Bronchial epithelial cell (primary cell): ENCODE measurements at places on chromosomes 6 and 20.

DNA sequence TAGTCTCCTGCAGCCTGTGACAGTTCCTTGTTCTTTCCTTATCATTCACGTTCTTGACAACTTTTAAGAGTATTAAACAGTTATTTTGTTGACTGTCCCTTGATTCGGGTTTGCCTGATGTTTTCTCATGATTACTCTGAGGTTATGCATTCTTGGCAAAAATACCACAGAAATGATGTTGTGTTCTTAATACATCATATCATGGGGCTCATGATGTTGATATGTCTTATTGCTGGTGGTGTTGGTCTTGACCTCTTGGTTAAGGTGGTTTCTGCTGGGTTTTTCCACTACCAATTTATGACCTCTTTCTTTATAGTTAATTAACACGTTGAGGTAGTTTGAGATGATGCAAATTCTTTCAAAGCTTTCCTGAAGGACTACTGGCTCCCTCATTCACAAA is 59.1 kb downstream of the ZHX3 start:
- no peak for DNase-seq

GRCh38 chr6:16547587-16547986 is 213.7 kb downstream of the ATXN1 start:
- DNase-seq, result no peak

DNA sequence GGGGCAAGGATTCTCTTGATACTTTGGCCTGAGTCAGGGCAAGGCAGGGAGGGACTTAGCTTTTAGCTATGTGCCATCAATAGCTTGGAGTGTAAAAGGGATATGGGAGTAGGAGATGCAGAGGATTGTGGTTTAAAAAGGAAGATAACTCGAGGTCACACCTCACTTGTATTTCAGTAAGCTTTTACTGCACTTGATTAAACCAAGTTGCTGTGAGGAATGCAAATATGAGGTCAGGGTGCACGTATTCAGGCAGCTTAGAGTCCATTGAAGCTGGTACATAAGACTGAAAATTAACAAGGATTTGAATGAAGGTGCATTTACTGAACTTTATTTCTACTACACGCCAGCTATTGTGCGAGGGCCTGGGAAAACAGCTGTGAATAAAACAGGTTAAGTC is 32.1 kb downstream of the DSTN start:
- DNase-seq, result no peak

GRCh38 chr6:42025845-42026243 is 24.5 kb upstream of the TAF8 start:
- no peak for DNase-seq
